GM03348 (cell line): ENCODE measurements at places on chromosomes 3 and 15.

GRCh38 chr3:119316313-119316670 lies 22.1 kb downstream of the ARHGAP31 start:
- DNase-seq = no peak

DNA sequence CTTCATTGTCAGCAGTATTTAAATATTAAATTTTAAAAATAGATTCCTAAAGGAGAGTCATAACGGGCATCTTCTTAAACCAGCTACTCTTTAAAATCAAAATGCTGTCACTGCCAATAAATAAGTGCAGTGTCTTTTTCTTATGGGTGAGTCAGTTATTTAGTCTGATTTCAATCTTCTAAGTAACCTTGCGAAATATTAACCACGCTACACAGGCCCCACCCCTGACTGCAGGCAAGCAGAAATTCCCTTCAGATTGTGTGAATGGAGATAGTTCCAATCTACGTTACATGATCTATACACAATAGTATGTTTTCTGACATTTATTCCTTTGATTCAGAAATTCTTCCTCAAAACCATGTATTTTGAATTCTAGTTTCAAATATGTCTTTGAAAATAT lies 141.5 kb downstream of the GADL1 start:
- peak; percentile 64 for DNase-seq

- no peak for DNase-seq
Measured at GRCh38 chr3:138377804-138378203, 29.4 kb downstream of the MRAS start.

DNA sequence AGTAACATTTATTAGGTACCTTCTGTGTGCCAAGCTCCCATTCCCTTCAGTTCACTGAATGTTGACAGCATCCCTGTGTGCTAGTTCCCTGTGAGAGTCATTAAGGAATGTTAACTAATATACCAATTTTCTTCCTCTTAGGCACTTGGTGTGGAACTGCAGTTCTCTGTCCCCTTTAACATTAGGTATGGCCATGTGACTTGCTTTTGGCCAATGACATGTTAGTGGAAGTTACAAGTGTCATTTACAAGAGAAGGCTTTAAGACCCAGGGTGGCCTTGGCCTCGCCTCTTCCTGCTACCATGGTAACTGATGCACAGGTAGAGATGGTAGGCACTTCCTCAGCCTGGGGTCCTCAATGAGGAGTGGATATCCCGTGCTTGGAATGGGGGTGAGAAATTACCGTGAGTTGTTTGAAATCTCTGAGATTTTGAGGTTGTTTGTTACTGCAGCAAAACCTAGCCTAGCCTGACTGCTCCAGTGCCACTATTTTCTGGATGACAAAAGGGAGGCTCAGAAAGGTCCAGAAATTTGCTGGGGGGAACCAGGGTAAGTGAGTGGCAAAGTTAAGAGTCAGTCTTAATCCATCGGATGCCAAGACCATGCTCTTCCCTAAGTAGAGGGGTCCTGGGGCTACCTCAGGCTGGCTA lies 21.2 kb upstream of the LINGO1 start:
- no peak for DNase-seq

- DNase-seq = peak; percentile 76
Measured at GRCh38 chr3:195197765-195198425, 73.1 kb downstream of the XXYLT1 start.

DNA sequence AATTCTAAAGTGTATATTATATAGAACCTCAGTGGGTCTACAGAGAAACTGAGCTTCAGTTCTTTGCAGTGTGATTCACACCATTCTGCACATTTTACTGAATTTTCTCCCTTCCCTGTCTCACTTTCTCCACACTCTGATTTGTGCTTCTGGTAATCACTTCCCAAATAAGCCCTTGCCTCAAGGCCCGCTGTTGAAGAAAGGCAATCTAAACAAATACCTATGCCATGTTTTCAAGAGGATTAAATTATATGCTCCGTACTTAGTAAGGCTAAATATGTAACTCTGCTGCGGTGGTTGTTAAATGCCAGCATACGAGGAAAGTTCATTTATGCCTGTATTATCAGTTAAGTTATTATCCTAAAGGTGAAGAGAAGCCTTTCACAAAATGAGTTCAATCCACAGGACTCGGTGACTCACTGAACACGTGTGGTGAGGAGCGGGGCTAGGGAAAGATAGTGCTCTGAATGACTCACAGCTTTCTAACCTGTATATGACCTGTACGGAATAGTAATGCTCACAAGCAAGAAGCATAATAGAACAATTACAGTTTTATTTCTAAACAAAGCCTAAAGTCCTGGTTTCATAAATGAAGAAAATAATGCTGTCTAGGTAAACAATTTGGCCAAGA lies 25.1 kb downstream of the CNTN6 start:
- no peak for DNase-seq
